ENCODE measurements at places on chromosomes 11 and 22.

- no peak for DNase-seq
Measured at GRCh38 chr11:111105566-111105965, 140.0 kb upstream of the POU2AF2 start.

DNA sequence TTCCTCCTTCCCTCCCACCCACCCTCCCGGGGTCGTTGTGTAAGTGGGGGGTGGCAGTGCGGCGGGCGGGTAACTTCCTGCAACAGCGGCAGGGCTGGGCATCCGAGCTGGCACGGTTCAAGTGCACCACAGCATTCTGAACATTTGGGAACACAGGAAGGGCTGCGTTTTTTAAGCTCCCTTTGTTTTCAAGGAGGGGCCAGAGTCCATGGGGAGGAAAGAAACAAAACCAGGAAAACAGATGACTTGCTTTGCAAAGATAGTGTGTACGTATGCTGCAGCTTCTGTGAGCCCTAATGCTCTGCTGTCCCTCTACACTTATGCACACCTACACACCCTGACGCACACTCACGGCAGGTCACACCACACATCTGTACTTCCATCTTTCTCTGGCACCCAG is 152.5 kb downstream of the FBXO7 start:
- no peak for DNase-seq

- no peak for DNase-seq
Measured at GRCh38 chr11:69700278-69701140, 3.3 kb downstream of the FGF19 start.

- DNase-seq = no peak
Measured at GRCh38 chr11:115291325-115291724, 212.9 kb downstream of the CADM1 start.

DNA sequence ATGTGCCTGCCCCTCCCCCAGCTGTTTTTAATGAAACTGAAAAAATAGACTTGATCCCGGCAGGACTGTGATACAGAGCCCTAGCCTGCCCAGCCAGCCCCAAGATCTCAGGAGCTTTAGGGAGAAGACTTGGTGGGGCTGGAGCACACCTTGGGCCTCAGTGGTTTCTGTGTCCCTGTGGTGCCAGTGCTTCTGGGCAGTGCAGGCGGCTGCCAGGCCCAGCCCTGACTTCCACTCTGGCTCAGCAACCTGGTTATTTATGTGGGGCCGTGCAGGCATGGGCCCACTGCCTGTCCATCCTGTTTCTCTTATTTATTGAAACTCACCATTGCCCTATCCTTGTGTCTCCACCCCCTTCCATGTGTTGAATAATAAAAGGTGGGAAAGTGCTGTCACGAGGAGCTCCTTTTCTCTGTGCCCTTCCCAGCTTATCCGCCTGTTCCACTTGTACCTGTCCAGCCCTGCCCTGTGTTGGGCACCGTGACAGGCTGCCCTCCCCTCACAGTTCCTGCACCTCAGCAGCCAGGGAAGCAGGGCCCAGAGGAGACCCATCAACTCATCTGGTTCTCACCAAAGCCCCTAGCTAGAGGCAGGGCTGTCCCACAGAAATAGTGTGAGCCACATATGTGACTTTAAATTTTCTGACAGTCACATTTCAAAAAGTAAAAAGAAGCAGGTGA is 20.2 kb downstream of the RELT start:
- no peak for DNase-seq

DNA sequence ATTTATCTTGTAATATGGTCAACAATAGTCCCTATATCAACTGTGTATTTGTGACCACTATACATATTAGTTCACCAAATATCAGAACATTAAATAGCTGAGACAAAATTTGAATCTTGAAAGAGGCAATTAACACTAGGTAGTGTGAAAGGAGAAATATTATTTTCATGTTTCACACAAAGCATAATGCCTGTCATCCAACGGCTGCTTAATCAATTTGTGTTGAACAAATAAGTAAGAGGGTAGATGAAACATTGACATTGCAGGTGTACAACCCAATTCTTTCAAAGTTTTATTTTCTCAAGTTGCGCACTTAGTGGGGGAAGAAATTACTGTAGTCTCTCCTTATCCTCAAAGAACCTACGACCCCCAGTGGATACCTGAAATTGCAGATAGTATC is 3.4 kb upstream of the OR8I2 start:
- no peak for DNase-seq

GRCh38 chr22:39238966-39239505 is 5.7 kb downstream of the PDGFB start:
- no peak for DNase-seq

DNA sequence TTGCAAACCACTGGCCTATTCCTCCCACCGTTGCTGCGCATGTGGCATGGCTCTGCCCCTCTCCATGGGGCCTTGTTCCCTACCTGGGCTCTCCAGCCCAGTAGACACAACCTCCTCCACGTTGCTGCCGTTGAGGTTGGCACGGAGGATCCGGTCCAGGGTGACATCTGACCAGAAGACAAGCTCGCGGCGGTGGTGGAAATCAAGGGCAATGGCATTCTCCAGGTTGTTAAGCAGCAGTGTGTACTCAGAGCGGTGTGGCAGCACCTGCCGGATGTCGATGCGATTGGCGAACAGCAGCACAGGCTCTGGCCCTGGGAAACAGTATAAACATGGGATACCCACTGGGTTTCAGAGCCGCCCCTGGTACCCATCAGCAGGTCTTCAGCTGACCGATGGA is 23.8 kb downstream of the LRP4 start:
- no peak for DNase-seq

GRCh38 chr11:12993626-12994025 is 15.5 kb upstream of the RASSF10 start:
- no peak for DNase-seq

GRCh38 chr11:3946455-3947017 is 91.1 kb downstream of the STIM1 start:
- DNase-seq = no peak

- DNase-seq = no peak
Measured at GRCh38 chr11:134643115-134644012, 231.3 kb upstream of the B3GAT1 start.

GRCh38 chr11:68193018-68193417 is 20.1 kb downstream of the KMT5B start:
- DNase-seq = no peak

All from CD4-positive, alpha-beta T cell treated with Interleukin-2 at 100 ng/mL for 4 hours (primary cell).